MCF 10A (cell line): ENCODE measurements at places on chromosomes 2 and 18.

DNA sequence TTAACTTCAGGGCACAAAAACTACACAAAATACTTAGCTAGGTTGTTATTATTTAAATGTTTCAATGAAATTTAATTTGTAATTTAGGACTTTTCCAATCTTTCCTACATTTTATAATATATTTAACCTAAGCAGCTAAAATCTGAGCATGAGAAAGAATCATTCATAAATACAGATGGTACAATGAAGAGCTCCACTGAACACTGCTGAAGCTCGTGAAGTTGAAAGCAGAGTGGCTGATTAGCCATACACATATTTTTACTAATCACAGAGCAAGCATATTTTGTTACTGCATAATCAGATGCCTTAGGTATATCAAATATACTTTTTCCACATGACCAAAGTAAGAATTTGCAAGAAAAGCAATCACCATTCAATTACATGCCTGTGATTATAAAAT lies 184.9 kb upstream of the ETAA1 start:
- DNase-seq = no peak

DNA sequence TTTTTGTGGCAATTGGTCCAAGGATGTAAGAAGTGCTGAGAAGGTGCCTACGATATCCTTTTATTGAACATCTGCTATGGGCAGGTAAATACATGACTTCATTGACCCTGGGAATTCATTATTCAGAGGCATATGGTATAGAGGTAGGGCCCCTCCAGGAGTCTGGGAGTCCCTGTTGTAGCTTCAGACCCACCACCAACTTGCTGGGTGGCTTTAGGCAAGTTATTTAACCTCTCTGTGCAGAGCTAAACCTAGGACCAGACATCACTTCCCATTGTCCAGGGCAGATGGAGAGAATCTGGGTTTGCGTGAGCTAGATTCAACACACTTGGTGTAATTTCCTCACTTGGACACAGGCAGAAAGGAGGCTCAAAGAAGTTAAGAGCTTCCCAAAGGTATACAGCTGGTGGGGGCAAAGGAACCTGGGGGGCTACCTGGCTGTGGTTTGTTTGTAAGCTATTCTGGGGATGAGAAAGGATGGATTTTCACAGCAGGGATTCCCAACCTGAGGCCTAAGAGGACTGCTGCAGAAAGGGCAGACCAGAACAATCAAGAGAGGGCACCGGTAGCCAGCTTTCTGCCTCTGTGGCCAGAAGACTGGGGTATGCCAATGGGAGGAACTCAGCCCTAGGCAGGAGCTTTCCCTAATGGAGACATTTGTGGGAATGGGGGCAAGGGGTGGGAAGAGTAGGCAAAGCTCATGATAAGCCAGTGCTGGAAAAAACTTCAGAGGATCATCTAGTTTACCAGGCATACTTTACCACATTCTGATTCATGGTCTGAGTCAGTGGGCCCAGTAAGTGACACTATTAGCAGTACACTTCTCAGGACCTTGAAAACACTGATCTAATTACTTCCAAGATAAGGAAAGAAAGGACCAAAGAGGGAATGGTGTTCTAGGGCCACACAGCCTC lies 102.7 kb upstream of the SMAD2 start:
- no peak for DNase-seq

DNA sequence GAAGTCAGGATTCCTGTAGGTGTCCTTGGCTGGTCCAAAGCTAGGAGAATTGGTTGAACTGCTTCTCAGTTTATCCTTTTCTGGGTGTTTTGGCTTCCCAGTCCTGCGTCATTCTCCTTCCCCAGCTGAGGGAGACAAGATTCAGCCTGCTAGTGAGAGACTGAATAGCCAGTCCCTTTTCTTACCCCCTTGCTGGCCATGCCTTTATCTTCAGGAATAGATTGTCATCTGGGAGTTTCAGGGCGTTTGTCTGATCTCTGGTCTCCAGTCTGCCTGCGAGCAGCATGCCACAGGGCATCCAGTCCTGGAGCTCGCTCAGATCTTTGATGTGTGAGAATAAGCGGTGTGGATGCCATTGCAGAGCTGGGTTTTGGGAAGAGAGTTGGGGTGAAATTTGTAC lies 5.8 kb downstream of the MYO1B start:
- no peak for DNase-seq

DNA sequence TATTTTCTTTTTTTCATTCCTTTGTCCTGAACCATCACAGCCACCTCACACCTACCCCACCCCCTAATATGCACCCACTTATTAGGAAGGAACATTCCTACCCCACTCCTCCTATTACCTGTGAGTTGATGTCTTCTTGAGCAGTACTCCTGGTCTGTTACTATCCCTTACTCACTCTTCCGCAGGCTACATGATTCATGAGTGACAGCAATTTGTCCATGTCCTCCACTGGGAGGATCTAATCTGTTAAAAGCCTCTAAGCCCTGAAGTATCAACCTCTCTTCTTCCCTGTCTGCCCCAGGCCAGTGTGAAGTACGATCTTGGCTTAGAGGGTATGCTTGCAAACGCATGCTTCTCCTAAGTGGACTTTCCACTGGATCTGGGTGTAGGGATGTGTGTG lies 75.6 kb upstream of the RFX8 start:
- DNase-seq = no peak

- DNase-seq = peak; percentile 52
These were observed 329.0 kb downstream of the PTPRM start for GRCh38 chr18:7896161-7896560.

DNA sequence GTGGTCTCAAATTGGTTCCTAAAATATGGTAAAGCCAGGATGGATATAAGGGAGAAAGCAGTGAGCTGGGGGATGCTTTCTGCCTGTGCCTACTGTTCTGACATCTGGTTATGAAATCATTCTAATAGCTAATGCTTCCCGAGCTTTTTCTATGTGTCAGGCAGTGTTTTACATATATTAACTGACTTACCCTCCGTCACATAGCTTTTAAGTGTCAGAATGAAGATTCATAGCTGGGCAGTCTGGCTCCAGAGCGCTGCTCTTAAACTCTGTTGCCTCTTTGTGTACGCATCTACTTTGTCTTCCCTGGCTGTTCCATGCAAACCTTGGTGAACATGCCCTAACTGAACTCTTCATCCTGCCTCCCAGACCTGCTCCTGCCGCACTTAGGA lies 195.7 kb downstream of the LPIN1 start:
- no peak for DNase-seq

DNA sequence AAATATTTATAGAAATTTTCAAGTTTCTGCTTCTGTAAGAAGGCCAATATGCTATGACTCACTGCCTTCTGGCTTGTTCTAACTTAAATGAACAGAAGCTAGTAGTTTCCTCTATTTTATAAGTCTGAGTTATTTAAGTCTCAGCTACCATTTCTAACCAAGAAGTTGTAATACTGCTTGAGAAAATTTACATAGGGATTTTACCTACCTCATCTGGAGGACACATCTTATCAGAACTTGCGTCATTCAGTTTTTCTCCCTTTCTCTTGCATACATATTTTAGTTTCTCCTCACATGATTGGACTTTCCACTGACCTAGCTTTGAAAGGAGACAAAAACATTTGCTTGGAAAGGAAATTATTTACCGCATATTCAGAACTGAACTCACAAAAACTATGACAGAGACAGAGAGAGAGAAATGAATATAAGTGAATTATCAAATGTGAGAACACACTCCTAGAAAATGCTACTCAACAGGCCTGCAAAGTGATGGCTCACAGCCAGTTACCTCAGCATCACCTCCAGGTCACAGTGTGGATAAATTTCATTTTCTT lies 81.1 kb upstream of the CD302 start:
- DNase-seq = no peak

DNA sequence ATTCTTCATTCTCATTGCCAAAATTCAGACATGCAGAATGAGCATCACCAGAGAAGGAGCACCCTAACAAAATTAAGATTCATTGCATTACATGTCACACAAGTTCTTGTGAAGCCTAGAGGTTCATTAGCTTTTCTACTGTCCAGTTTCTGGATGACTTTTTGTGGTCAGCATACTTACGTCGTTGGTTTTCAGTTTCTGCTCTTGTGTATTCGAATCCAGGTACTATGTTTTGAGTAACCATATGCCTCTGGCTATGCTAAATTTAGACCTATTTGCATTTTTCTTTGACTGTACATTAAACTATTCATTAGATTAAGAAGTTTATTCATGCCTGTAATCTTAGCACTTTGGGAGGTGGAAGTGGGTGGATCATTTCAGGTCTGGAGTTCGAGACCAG lies 251.3 kb downstream of the PARD3B start:
- no peak for DNase-seq

- no peak for DNase-seq
These were observed 713 bp downstream of the ATOH8 start for GRCh38 chr2:85754313-85755095.

- DNase-seq = no peak
These were observed 56.5 kb downstream of the MTX2 start for GRCh38 chr2:176325732-176326131.

GRCh38 chr2:1872602-1873183 lies 128.4 kb upstream of the PXDN start:
- DNase-seq = no peak

- no peak for DNase-seq
These were observed 48.4 kb downstream of the ATP8B1 start for GRCh38 chr18:57754577-57755338.

GRCh38 chr2:197327472-197328098 lies 17.0 kb upstream of the ANKRD44 start:
- DNase-seq = no peak

GRCh38 chr18:13406736-13407135 lies 188.2 kb downstream of the LDLRAD4 start:
- DNase-seq = no peak

- no peak for DNase-seq
These were observed 6.7 kb downstream of the INO80C start for GRCh38 chr18:35490894-35491699.

GRCh38 chr18:75016025-75016717 lies 192.8 kb downstream of the PTGR3 start:
- DNase-seq = no peak

DNA sequence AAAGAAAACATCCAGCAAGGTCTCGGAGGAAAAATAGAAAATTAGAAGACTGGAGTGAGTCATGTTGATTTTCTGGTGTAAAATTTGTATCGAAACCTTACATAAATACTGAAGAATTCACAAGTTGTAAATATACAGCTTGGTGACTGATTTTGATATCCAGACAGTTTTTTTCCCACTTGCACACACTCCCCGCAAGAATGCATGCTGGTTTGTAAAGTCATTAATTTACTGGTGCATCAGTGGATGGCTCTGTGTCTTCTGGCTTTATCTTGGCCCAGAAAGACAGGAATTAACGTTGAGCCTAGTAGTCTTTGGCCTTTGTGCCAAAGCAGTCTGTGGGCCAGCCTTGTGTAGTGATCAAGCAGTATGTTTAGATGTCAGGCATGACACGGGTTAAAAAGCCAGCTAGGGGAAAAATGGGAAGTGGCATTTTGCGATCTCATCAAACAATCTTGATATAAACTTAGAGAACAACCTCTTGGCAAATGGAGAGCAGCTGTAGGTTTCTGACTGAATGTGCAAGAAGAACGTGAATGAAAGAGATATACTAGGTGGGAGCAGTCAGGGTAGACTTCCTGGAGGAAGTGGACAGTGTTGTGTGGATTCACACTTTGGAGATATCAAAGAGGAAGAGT lies 22.7 kb upstream of the CASP8 start:
- no peak for DNase-seq

DNA sequence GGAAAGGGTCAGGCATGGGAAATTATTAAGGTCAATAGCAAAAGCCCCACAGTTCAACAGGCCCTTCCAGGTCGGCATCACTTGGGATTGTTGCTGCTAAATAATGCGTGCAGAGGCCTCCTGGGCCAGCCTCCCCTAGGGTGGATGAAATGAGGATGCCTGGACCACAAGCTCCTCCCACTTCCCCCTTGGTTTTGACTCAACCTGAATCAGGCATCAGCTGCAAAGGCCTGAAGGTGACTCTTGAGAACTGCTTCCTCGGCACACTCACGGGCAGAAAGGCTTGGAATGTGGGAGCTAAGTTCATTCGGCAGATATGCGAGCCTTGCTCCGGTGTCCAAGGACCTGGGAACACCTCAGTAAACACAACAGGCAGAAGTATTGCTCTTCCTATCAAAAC lies 69.3 kb downstream of the MBP start:
- DNase-seq = peak; percentile 62

DNA sequence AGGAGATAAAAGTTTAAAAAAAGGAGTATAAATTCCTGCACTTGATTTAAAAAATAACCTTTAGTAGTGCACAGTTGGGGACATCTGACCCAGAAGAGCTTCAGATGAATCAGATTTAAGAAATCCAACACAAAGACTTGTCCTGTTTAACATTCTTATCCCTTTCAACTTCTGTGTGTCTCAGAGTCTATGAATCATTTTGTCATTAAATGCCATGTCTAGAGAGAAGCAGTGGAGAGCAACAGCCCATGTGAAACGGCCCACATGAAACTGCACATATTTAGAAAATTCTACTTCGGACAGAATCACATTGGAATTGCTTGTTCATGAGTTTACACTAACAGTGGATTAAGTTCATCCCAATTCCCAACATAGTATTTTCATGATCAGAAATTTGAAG lies 278.6 kb downstream of the SLC8A1 start:
- no peak for DNase-seq

GRCh38 chr2:190320696-190321095 lies 1.1 kb upstream of the HIBCH start:
- no peak for DNase-seq

GRCh38 chr18:44411976-44412375 lies 268.7 kb upstream of the SETBP1 start:
- peak; percentile 4 for DNase-seq

DNA sequence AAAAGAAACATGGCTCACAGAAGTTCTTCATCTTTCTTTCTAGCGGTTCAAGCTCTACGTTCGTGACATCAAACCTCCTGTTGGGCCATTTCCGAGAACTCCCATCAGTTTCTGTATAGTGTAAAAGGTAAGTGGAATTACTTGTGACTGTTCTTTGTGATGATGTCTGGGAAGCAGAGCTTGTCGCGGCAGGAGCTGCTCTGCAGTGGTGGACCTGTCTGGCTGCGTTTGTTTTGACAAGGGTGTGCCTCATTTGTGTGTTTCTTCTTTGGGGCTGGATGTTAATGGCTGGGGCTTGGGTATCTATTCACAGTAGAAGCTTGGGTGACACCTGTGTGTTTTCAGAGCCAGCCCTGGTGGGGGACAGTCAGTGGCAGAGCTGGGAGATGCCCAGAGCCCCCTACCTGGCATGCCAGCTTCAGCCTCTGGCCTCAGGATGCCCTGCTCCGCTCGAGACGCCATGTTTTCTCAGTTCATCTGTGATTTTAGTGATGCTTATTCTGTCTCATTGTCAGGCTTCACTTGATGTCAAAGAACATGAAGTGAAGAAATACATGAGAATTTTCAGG lies 59.6 kb downstream of the LDLRAD4 start:
- no peak for DNase-seq
